ENCODE measurements at places on chromosomes 5 and 9. TPM values are rescaled to one million over a fixed set of nuclear protein-coding genes. Genes with fewer than 3 reads are reported as not detected.

Gene BRINP1
- total RNA-seq = not detected

Gene GRHPR
- total RNA-seq = 113 TPM

Gene SPATA31A6
- not detected for total RNA-seq

Gene WDR36
- total RNA-seq = 64.0 TPM

Gene PRRX2
- 1.2 TPM for total RNA-seq
